Activated T-cell treated with anti-CD3 and anti-CD28 coated beads, Interleukin-2, amount 50 U/mL, for 48 hours (primary cell): ENCODE measurements at places on chromosomes 6 and 20.

GRCh38 chr20:23753589-23753988 is 2.9 kb upstream of the CST1 start:
- DNase-seq: no peak

DNA sequence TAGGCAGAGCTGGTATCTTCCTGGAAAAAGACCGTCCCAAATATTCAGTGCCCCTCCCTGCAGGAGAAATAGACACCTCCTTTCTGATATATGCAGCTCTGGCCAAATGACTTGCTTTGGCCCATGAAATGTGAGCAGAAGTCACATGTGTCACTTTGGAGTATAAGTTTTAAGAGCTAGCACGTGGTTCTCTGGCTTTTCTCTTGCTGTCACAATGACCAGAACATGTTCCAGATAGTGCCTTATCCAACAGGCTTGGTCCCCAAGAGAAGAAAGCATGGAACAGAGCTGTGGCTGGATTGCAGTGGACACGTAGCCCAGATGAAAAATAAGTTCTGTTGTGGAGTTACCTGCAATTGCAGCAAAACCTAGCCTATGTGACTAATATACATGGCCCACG is 40.4 kb downstream of the UNC5CL start:
- DNase-seq: no peak

GRCh38 chr20:4283016-4283415 is 267.7 kb upstream of the RNF24 start:
- no peak for DNase-seq

- no peak for DNase-seq
Measured at GRCh38 chr6:57423468-57423867, 106.0 kb downstream of the PRIM2 start.

GRCh38 chr6:5078121-5078669 is 6.9 kb upstream of the PPP1R3G start:
- DNase-seq: no peak

DNA sequence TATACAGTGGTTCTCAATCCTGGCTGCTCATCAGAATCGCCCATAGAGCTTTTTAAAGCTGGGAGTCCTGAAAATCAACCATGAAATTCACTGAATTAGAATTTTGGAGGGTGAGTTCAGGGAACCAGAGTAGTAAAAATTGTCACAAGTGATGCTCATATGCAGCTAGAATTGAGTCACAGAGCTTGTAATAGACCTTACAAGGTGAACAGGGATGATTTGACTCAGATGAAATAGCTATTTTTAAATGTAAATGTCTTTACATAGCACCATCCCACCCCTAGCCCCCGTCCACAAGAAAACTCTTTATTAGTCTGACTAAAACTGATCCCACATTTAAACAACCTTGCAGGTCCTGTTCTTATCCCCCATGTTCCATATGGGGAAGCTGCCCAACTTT is 531.7 kb downstream of the LMBRD1 start:
- DNase-seq: no peak

- no peak for DNase-seq
Measured at GRCh38 chr6:126145351-126145750, 159.0 kb downstream of the TRMT11 start.

- DNase-seq: no peak
Measured at GRCh38 chr20:11814267-11814666, 103.4 kb upstream of the BTBD3 start.

DNA sequence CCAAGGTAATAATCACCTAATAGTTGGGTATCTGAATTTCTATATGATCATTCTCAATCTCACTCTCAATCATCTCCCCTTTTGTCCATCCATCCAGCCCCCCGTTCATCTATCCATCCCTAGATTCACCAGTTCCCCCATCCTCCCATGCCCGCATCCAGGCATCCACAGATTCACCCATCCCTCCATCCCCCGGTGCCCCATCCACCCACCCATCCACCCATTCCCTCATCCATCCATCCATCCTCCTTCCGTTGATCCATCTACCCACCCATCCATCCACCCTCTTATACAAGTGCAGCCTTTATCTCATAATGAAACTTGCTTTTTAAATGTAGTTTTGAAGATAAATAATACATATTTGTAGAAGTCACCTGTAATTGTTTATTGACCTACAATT is 76.5 kb downstream of the EYA4 start:
- no peak for DNase-seq

DNA sequence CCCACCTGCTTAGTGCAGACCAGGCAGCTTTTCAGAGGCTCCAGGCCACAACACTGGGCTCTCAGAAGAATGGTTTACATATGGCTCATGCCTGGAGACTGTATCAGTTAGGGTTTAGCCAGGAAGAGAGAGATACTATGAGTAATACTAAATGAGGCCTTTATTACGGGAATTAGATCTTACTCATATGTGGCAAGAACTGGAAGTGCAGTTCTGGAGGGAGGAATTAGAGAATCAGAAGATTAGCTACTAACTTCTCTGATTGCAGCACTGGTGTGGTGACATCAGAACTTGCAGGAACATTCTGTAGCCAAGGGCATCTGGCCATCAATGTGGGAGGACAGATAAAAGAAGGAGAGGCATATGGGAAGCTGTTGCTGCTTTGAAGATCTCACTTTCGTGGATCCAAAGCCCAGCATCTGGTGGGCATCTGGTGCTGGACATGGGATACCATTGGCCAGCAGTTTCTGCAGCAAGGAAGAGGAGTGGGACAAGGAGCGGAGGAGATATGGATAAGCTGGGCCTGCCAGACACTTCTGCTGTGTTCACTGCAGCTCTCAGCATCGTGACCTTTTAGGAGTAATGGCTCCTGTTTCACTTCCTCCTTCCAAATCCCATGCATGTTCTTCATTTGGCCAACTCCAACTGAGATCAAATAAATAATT is 248.5 kb downstream of the BTBD3 start:
- DNase-seq: no peak

GRCh38 chr6:170040115-170040500 is 250.8 kb downstream of the DLL1 start:
- no peak for DNase-seq

GRCh38 chr20:24129641-24130040 is 141.1 kb upstream of the GGTLC1 start:
- no peak for DNase-seq

GRCh38 chr20:7571101-7571500 is 369.2 kb downstream of the HAO1 start:
- no peak for DNase-seq

DNA sequence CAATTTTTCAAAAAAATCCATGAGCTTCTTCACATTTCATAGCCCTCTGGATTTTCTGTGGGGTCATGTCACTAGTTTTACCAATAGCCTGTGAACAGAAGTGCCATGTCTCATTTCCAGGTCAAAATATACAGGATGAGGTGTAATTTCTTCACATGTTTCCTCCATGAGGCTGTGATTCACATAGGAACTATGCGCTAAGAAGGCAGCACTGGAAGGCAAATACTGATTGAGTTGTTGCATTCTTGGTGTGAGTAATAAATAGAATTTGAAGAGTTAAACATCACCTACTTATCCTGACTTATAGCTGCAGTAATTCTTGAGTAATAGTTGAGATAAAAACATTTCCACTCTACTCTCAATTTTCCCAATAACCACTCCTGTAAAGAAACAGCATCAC is 442.3 kb downstream of the HAO1 start:
- no peak for DNase-seq

- no peak for DNase-seq
Measured at GRCh38 chr6:20056350-20056992, 155.8 kb downstream of the MBOAT1 start.

DNA sequence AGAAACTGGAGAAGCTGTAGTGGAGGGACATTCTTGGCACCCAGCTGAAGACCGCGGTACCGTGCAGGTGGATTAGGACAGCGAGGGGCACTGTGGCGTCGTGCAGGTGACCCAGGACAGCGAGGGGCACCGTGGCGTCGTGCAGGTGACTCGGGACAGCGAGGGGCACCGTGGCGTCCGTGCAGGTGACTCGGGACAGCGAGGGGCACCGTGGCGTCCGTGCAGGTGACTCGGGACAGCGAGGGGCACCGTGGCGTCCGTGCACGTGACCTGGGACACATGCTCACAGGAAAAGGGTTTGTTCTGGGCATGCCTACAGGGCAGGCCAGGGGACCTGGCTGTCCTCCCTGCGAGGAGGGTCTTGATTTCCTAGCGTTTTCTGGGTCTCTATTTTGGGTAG is 29.2 kb upstream of the SMOC2 start:
- no peak for DNase-seq

DNA sequence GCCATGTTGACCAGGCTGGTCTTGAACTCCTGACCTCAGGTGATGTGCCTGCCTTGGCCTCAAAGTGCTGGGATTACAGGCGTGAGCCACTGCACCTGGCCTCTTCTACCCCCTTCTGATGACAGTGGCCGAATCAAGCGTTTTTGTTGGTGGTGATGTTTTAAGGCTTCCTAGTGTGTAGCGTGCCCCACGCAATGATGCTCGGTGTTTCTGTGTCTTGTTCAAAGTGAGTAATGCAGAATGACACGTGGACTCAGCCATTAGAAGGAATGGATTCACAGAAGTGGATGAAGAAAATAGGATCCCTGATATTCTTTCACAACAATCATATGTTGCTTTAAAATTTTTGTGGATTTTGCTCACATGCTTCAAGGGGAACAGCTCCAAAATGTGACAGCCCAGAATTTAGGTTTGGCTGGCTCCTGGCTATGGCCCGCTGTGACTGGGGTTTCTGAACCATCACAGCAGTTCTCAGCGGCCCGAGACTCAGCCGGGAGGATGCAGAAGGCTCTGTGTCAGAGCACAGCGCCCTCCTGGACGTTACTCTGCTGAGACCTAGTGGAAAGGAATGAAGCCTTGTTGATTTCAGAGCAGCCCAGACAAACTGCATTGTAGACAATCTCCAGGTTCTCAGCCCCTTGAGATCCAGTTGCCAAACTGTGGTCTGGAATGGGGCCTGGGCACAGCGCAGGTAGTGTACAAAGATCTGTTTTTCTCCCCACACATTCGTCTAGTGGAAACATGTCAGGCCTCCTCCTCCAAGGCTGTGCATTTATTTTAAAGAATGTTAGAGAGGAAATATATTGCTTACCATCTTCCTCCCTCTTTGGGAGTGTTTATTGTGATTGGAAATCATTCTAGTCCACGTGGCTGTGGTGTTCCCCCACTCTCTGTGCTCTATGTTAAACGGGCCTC is 57.6 kb upstream of the TIAM2 start:
- no peak for DNase-seq

- DNase-seq: no peak
Measured at GRCh38 chr6:137087902-137088301, 43.1 kb upstream of the IL20RA start.

- DNase-seq: no peak
Measured at GRCh38 chr6:38064431-38064830, 244.9 kb downstream of the ZFAND3 start.

- no peak for DNase-seq
Measured at GRCh38 chr20:46359233-46359751, 47.1 kb downstream of the ELMO2 start.

- peak; percentile 79 for DNase-seq
Measured at GRCh38 chr20:38748861-38749149, 545 bp downstream of the ACTR5 start.

GRCh38 chr20:21183722-21184121 is 57.8 kb downstream of the KIZ start:
- no peak for DNase-seq

DNA sequence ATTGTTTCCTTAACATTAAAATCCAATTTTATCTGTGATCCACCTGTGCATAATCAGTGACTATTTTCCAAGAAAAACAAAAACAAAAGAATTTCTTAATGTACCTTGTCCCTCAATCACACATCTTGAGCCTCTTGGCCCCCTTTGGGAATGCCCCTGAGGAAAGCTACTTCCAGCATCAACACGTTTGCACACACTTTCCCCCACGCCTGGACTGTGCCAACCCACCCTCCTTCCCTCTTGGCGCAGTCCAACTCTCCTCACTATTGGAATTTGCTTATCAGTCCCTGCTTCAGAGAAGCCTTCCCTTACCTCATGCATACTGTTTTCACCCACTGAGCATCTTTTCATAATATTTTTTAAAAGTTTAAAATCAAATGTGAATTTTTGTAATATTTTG is 389.4 kb upstream of the NRSN1 start:
- no peak for DNase-seq

GRCh38 chr20:5767493-5768098 is 17.4 kb downstream of the SHLD1 start:
- DNase-seq: no peak

DNA sequence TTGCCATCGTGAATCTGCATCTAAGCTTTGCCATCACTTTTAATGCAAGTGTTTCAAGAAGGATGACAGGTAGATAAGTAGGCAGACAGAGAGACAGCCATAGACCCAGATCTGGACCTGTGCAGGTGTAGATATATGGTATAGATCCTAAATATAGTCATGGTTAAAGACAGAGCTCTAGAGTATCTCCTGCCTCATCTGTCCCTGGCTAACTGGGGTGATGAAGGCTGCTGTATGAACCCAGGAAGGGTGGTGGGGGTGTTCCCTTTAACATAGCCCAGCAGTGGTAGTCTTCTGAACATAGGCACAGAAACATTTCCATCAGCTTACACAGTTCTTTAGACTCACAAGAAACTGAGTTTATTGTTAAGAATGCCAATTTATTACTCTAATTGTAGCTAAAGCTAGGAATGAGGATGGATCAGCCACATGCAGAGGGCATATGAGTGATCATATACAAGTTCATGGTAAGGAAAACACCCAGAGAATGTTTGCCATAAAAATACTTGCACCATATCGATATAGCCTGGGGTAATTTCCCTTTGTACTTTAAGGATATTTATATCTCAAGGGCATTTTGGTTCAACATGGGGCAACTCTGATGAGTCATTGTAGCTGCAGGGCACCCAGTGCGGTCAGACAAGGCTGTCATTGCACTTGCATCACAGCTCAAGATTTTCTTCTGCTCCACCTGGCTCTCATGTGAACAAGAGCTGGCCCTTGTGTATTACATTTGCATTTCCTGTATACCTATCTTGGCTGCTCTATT is 587.2 kb downstream of the EPM2A start:
- no peak for DNase-seq

DNA sequence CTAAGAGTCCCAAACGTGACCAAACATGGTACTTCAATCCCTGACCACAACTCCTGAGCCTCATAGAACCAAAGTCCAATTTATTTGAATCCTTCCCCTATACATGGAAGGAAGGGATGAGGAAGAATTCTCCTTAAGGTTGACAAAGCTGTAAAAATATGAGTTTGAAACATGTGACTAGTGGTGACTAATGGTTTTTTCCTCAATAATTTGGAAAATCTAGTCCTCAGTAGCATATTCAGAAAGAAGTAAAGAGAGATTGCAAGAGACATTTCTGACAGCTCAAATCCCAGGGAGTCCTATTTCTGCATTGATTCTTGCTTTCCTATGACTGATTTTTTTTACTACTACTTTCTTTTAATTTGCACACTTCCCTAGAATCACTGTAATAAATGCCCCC is 443.7 kb downstream of the FRK start:
- DNase-seq: no peak

DNA sequence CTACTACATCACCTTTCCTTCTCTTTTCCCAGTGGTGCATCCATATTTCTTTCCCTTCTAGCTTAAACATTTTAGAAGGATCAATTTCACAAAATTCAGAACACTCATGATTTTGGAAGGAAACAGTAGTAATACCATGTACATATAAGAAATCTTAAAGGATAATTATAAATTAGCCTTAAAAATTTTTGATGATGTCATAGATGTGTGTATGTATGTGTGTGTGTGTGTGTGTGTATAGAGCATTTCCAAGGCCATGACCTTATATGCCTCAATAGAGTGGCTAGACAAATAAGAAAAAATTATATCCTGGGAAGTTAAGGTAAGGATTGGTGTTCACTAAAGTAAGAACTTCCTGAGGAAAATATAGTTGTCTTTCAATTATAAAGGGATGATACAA is 24.1 kb upstream of the HS3ST5 start:
- no peak for DNase-seq

- DNase-seq: no peak
Measured at GRCh38 chr6:56091159-56091869, 156.1 kb downstream of the COL21A1 start.
